ENCODE measurements at places on chromosomes 4 and X.

DNA sequence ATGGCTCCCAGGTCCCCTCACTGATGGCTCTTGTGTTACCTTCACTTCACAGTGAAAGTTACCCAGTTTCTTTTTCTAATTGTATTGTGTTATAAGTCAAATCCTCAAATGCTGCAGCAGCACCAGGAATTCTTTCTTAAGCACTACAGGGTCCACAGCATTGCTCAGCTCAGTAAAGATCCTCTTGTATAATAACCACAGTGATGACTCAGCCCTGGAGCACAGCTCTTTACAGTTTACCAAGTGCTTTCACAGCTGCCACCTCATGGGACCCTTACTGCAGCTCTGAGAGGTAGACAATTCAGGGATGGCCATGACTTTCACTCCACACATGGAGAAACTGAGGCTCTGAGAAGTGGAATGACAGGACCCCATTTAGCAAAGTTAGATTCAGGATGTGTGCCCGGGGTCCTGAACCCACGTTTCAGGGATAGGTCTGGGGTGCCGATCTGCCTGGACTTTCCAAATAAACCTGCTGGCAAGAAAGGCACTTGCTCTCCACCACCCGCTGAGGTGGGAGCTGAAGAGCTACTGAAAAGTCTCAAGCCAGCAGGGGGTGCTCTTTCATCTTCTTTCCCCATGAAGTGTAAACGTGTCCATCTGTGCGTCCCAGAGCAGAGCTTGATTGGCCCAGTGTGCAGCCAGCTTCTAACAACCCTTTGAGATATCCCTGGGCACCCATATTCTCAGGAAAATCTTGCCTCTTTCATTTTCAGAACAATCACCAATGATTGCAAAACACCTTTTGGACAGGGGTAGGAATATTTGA is 35.7 kb upstream of the GABRQ start:
- no peak for DNase-seq

DNA sequence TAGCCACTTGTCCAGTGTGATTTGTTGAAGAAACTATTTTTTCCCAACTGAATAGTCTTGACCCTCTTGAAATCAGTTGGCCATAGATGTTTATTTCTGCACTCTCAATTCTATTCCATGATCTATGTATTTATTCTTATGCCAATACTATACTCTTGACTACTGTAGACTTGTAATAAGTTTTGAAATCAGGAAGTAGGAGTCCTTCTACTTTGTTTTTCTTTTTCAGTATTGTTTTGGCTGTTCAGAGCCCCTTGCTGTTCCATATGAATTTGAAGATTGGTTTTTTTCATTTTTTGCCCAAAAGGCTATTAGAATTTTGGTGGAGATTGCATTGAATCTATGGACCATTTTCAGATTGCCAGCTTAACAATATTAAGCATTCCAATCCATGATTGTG is 10.2 kb downstream of the SAP30 start:
- DNase-seq: no peak

GRCh38 chrX:71930298-71930697 is 19.7 kb downstream of the NHSL2 start:
- DNase-seq: no peak

GRCh38 chr4:7007944-7008343 is 35.2 kb upstream of the TADA2B start:
- DNase-seq: no peak

DNA sequence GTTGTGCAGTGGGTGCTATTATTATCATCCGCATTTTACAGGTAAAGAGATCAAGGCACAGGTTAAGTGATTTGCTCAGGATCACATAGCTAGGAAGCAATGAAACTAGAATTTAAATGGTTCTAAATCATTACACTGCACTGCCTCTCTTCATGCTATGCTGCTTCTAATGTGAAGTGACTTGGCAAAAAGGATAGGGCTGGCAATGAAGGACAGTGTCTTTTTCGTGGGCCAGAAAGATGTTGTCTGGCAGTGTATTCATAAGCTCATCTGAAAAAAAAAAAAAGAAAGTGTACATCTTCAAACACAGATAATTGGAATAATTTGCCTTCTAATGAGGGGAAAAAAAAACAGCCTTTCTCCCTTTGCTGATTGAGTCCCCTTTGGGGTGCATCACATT is 132.2 kb upstream of the FUNDC1 start:
- DNase-seq: no peak

DNA sequence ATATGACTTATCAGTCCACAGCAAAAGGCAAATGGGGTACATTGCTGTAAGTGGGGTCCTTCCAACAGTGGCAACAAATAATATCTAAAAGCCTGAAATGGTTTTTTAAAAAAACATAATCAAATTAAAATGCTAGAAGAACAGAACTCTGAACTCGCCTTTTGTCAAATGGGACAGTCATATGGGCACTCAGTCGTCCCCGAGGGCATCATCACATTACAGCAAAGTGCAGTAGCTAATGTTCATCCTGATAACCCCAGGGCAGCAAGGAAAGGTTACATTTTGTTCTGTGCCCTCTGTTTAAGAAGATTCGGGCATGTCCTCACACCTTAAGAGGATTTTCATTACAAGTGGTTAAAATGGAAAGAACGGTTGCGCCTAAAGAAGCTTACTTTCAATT is 997.9 kb upstream of the TENM3 start:
- DNase-seq: no peak

DNA sequence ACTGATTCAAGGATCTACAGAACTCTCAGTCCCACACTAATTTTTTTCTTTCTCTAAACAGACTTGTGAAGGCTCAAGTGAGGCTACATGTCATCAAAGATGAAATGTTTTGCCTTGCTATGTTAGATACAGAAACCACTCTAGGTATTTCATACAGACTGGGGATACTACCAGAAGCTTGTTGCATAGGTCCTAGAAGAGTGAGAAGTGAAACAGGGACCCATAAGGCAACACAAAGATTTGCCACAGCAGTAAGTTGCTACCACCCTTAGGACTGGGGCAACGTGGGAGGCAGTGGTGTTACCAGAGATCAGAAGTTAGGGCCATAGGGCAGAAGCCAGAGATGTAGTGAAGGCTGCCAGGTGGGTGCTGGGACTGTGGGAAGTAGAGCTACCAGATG is 50.7 kb upstream of the MID1IP1 start:
- no peak for DNase-seq

- no peak for DNase-seq
These were observed 1207.4 kb downstream of the ADGRL3 start for GRCh38 chr4:62407534-62407933.

DNA sequence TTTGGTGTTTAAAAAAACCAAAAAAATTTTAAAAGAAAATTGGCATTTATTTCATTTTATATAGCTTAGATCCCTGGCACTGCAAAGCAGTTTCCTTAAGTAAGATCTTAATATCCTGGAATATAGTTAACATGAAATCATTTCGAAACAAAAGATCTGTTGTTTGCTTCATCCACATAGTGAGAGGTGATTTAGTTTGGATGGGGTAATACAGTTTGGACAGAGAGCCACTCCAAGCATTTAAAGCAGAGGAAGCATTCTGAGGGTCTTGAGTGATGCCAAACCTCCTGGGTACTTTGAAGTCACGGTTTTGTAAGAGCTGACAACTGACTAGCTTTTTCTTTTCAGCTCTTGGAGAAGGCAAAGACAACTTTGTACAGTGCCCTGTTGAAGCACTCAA is 28.7 kb downstream of the NOCT start:
- DNase-seq: no peak

DNA sequence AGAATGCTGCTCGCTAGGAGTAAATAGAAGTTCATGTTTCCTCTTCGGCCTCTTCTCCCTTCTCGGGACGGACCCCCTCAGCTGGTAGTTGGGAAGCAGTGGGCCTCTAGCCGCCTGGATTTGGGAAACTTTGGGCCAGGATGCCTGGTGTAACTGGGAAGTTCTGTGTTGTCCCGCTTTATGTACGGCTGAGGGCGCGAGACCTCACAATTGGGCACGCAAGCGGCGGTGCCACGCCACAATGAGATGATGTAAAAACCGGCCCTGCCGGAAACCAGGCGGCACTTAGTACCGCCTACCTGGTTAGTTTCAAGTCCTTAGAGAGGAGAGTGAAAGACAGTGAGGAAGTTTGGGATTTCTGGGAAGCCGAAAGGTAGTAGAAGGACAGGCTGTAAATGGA is at the start of gene CT83:
Gene CT83, minus strand, starts transcription at position 155 of the 400 bp plus-strand sequence. Its CDS starts 120 bp downstream, at position 35.
- DNase-seq: no peak

DNA sequence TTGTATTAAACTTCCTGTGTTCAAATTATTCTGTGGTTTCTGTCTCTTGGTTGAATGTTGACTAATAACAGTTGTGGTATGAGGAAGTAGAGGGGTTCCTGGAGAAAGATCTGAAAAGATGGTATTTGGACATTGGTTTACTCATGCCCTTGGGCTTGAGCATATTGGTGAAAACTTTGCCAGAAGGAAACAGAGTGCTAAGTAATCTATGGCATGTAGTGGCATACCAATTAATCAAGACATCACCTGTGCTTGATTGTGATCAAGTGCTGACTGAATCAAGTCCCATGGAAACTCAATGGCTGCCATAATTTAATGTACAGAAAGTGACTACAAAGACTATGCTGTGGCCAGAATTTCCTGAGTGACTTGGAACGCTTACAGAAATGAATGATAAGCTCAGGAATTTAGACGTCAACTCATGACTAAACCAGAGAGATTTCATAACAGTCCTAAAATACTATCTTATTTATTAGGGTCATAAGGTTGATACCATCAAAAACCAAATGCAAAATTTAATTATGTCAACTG is 2062.9 kb downstream of the ARAP2 start:
- DNase-seq: no peak

- DNase-seq: no peak
These were observed 25.5 kb upstream of the MANBA start for GRCh38 chr4:102786279-102786678.

DNA sequence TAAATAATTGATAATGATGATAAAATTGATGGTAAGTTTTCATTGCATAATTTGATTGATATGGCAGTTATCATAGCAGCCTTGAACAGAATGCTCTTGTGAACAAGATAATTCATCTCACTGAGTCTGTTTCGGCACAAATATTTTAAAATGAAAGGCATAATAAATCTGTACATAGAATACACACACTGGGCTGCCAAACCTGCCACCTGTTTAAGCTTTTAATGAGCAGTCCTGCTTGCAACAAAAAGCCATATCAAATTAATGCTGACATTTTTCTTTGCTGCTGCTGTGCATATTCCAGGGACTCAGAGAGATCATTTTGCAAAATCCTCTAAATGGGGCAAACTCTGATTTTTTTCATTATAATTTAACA is 201.1 kb downstream of the ARHGAP24 start:
- peak; percentile 70 for DNase-seq

Data from NCI-H2081 (cell line).